ENCODE measurements at places on chromosomes 5 and 9.

DNA sequence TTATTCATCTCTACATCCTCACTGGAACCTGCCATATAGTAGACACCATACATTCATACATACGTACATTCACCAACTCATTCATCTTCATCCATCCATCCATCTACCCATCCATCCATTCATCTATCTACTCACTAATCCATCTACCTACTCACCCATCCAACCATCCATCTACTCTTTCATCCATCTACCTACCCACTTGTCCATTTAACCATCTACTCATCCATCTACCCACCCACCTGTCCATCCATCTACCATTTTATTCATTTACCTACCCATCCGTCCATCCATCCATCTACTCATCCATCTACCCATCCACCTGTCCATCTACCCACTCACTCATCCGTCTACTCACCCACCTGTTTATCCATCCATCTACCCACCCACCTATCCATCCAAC is 31.9 kb upstream of the LCP2 start:
- DNase-seq: no peak

GRCh38 chr5:91025956-91026355 is 357.2 kb downstream of the ARRDC3 start:
- no peak for DNase-seq

- DNase-seq: peak; percentile 75
These were observed 5.0 kb downstream of the EBF1 start for GRCh38 chr5:159094745-159095144.

GRCh38 chr9:80509358-80509757 is 937.6 kb downstream of the TLE4 start:
- no peak for DNase-seq

- no peak for DNase-seq
These were observed 86.4 kb upstream of the COL5A1 start for GRCh38 chr9:134555094-134555650.

GRCh38 chr9:79801459-79801858 is 229.7 kb downstream of the TLE4 start:
- DNase-seq: no peak

GRCh38 chr9:98806394-98807035 is 955 bp upstream of the GALNT12 start:
- DNase-seq: no peak

GRCh38 chr5:151750121-151750520 is 8.3 kb downstream of the ATOX1 start:
- DNase-seq: no peak

DNA sequence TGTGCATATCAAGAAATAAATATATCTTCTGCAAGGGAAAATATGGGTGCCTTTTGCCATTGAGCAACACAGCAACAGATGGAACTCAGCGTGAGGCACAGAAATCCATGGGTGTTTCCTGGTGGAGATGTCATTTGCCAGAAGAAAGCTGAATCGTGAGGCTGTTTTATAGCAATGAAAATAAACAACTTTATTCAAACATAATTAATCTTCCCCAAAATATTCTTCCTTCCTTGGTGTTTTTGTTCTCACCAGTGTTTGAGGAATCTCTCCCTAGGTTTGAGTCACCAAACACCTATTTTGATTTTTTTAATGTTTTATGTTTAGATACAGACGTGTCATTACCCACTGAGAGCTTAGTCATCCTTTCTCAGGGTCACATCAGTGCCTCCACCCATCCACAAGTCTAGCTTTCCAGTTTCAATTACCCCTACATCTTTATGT is 65.8 kb upstream of the PAPPA start:
- DNase-seq: no peak
